ENCODE measurements at places on chromosomes 2 and 18. TPM values are rescaled to one million over a fixed set of nuclear protein-coding genes. Genes with fewer than 3 reads are reported as not detected.

CKAP2L gene
- total RNA-seq, result 21.1 TPM

NT5C1B gene
- not detected for total RNA-seq

GRCh38 chr2:157473581-157473980 lies 29.7 kb upstream of the CYTIP start:
- no peak for DNase-seq

- DNase-seq, result no peak
Measured at GRCh38 chr2:19810148-19810547, 91.6 kb downstream of the TTC32 start.

GRCh38 chr18:32349728-32350395 lies 120.8 kb downstream of the GAREM1 start:
- peak; percentile 73 for DNase-seq

DNA sequence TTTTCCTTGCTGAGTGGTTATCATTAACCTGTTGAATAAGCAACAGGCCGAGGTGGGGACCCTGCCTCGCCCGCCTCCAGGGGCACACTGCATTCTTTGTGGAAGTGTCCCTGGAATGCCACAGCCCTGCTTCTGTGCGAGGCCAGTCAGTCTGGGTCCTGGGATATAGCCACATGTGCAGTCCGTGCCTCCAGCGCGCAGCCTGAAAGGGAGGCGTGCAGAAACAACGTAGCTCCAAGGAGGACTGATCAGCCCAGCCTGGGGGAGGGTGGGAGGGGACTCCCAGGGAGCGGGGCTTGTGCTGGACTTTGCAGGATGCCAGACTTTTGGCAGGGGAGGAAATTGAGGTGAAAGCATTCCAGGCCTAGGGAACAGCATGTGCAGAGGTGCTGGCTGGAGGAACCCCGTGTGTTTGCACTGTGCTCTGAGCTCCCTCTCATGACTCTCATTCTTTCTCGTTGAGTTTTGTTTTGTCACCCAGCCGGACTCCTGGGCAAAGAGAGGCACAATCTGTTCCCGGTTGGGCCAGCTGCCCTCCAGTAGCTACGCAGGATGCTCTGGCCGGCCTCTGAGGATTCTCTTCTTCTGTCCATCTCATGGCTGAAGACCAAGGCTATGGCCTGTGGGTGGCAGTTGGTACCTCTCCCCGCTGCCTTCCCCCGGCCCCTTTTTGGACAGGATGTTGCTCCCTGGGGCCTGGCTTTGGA lies 39.7 kb downstream of the HPCAL1 start:
- DNase-seq, result no peak

DNA sequence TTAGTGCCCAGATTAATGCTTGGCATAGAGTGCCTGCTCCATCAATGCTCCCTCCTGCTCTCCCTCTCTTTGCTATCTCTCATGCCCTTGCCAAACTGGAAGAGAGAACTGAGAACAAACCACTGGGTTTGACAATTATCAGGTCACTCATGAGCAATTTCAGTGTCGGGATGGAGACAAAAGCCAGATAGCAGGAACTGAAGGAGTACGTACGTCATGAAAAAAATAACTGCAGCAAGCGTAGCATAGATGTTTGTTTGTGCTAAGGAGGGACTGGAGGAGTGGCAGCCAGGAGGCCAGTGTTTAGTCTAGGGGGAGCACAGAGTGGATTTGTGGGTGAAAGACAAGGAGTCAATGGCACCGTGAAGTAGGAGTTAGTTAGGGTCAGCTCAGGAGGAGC lies 113.3 kb downstream of the POLE4 start:
- no peak for DNase-seq

GRCh38 chr18:21678859-21679258 lies 25.7 kb downstream of the ABHD3 start:
- no peak for DNase-seq

All from HT1080 (cell line).